ENCODE measurements at places on chromosomes 16 and 17. TPM values are rescaled to one million over a fixed set of nuclear protein-coding genes. Genes with fewer than 3 reads are reported as not detected.

The PSMB10 gene
- 770 TPM for polyA plus RNA-seq

The CLEC18A gene
- polyA plus RNA-seq, result not detected

The SLC16A6 gene
- 0.41 TPM for polyA plus RNA-seq

The ZNF287 gene
- 12.9 TPM for polyA plus RNA-seq

The ABCC6 gene
- polyA plus RNA-seq, result not detected

The C16orf96 gene
- not detected for polyA plus RNA-seq

The KRT40 gene
- not detected for polyA plus RNA-seq

The KRT9 gene
- not detected for polyA plus RNA-seq

- peak; percentile 71 for DNase-seq
These were observed 1.4 kb upstream of the UNK start for GRCh38 chr17:75783069-75783783.

DNA sequence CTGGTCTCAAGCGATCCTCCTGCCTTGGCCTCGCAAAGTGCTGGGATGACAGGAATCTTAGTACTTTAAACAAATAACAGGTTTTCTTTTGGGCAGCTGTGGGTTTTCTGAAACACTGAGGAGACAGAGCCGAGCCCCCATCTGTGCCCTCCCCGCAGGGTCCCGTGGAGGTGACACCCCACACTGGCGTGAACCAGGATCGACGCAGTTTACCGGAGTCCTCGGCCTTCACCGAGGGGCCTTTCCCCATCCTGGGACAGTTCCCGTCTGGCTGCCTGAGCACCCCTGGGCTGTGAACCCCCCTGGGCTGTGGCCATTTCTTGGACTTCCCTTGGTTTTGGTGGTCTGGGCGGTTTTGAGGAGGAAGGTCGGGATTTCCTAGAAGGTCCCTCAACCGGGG lies 15.3 kb upstream of the GNG13 start:
- no peak for DNase-seq

- peak; percentile 27 for DNase-seq
These were observed at the start of gene KIFC3 for GRCh38 chr16:57802341-57803133. KIFC3 (minus strand) TSS chr16:57802491; CDS start chr16:57798243, 4,248 bp downstream.

- no peak for DNase-seq
These were observed 187.8 kb downstream of the RAB11FIP4 start for GRCh38 chr17:31579265-31579664.

DNA sequence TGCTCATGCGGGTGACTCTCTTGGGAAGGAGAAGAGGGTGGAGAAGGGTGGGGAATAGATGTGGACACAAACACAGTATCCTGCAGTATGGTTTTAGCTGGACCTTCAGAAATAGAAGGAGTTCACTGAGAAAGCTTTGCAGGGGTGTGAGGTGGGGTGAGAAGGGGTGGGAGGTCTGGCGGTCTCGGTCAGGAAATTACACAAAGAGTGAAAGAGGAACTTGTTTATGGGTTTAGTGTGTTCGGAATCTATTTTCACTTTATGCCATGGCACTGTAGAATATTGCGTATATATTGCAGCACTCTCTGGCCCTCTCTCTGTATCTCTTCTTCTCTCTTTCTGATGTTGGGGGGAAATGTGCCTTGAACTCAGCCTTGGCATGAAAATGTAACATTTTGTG lies 148.2 kb upstream of the GOT2 start:
- DNase-seq, result no peak

- no peak for DNase-seq
These were observed 242.1 kb upstream of the GSE1 start for GRCh38 chr16:85370881-85371651.

DNA sequence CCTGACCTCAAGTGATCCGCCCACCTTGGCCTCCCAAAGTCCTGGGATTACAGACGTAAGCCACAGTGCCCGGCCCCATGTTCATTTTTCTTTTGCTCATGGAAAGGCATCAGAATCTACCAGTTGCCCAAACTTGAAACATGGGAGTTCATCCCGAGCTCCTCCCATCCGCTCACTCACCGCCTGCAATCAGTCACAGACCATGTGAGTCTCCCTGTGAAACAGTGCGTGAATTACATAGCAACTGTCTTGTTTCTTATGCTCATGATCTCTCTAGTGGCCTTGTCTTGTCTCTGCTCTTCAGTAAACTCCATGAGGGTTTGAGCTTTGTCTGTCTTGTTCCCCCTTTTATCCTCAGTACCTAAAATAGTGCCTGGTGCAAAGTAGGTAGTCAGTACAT lies 52.1 kb upstream of the TNRC6A start:
- DNase-seq, result no peak

- DNase-seq, result no peak
These were observed 118.3 kb upstream of the FOXF1 start for GRCh38 chr16:86391984-86392383.

- no peak for DNase-seq
These were observed 13.8 kb upstream of the GFAP start for GRCh38 chr17:44928950-44929720.

DNA sequence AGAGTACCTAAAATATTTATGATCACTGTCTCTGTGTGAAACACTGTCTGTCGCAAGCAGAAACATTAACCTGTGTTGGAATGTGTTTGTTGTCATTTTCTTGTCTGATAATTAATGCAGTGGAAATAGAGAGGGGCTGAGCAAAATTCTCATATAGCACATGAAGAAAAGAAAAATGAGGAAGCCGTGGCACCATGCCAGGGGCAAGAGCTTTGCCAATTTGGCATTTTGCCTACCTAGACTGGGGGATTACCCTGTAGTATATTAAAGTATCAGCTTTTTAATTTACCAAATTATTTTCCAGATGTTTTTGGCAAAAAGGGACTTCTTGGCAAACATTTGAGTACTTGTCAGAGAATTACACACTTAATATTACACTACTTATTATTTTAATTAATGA lies 1326.6 kb upstream of the GOT2 start:
- no peak for DNase-seq

GRCh38 chr17:62975206-62975605 lies 9.2 kb downstream of the TANC2 start:
- no peak for DNase-seq
